ENCODE measurements at places on chromosomes 6 and 20. TPM values are rescaled to one million over a fixed set of nuclear protein-coding genes. Genes with fewer than 3 reads are reported as not detected.

Gene LSM14B
- 24.4 TPM for total RNA-seq

Gene MYLK4
- total RNA-seq = 0.74 TPM

Gene LGSN
- total RNA-seq = not detected

Gene NKX2-2
- total RNA-seq = 0.23 TPM

Gene TFB1M
- 19.2 TPM for total RNA-seq

DNA sequence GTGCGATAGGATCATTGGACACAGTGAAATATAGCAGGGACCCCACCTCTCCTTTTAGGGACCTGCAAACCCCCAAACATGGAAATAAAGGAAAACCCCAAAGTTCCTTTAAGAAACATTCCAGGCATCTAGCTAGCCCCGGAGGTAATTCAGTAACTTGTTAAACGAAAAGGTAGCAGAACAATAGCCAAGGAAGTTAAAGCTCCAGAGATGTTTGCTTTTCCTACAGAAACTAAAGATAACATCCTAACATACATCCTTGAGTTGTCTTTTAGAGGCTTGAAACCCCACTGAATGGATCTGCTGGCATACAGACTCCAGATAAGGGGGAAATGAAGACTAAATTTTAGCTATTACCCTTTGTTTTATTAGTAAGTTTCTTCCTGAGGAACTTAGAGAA lies 51.0 kb downstream of the FAM184A start:
- no peak for DNase-seq

DNA sequence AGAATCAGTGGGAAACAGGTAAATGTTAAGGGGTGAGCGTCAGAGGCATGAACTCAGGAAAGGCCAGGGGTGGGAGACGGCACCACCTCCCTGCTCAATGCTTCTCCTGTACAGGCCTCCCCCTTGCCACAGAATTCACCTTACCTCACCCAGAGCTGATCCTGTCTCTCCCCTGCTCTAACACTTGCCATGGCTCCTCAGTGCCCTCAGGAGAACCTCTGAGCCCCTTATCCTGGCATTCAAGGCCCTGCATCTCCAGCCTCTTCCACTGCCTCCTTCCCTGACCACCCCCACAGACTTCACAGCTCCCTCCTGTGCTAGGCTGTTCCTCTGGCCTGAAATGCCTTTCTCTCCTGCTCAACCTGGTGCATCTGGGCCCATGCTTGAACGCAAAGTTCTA lies 33.9 kb downstream of the BPIFB1 start:
- no peak for DNase-seq

- DNase-seq = no peak
These were observed 7.8 kb upstream of the NCOA3 start for GRCh38 chr20:47493963-47494293.

DNA sequence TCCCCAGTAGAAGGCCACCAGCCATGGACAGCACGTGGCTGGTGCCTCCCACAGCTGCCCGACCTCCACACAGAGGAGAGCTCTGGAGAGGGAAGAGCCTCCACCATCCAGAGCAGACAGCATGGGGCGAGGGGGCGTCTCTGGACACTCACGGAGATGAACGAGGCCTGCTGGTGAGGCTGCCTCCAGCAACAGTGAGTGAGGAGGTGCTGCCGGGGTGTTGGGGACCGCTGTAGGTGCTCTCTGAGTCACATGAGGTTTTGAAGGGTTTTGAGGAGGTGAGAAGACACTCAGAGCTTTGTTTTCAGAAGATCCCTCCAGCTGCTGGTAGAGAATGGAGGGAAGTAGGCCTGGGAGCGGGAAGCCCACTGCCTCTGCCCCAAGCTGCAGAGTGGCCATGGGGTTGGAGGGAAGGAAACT lies 65.6 kb downstream of the THBS2 start:
- peak; percentile 78 for DNase-seq

DNA sequence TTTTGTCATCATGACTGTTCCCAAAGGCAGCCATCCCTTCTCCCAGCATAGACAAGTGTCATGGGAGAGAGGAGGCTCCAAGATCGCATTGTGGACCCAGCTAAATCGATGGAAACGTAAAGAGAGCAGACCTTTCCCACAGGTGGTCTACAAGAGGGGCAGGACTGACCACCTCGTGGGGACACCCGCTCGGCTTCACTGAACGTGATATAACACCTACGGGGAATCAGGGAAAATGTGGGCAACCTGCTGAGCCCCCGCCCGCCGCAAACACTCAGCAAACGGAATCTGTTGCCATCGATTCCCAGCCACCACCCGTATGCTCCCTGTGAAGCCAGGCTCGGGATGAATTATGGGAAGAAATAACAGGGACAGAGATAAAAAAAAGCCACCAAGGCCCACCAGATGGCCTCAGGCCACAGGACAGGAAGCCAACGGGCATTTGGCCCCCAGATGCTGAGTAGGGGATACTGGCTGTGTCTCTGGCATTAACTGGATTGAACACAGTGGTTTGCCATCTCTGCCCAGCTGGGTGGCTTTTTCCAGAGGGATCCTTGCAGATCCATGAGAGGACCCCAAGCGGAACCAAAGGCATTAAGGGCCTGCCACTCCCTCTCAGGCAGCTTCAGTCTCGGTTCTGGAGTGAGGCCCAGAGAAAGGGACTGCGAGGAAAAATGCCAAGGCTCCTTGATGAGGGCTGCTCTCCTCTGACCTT lies 44.4 kb downstream of the BMP7 start:
- no peak for DNase-seq

- no peak for DNase-seq
These were observed 38.2 kb downstream of the FAM8A1 start for GRCh38 chr6:17638212-17638715.

DNA sequence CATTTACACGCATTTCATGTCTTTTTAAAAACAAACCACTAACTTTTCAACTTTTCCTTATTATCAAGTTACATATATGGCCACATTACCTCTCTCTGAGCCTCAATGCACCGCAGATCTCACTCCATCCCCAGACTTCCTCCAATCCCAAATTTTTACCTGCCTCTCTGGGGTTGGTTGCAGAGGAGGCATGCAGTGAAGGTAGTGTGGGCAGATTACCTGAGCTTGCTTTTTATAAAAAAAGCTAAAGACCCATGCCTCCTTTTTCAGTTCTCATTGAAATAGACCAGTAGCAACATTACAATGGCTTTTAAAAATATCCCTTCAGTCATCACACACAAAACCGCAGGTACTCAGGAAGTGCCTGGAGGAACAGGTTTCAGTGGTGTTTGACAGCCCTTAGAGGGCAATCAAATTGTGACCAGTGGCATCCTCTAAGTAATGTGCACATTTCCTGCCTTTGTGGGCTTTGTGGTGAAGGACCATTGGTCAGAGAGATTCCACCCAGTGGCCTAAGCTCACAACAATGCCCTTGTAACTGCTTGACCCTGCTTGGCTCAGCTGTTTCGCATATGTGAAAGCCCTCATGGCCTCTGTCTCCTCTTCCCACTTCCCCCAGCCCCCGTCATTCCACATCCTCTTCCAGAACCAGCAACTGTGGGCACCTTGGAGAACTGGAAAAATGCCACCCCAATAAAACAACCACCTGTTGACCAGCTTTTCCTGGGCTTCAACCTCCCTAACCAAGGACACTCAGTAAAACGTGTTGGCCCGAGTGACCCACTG lies 30.2 kb upstream of the IL17A start:
- DNase-seq = no peak

DNA sequence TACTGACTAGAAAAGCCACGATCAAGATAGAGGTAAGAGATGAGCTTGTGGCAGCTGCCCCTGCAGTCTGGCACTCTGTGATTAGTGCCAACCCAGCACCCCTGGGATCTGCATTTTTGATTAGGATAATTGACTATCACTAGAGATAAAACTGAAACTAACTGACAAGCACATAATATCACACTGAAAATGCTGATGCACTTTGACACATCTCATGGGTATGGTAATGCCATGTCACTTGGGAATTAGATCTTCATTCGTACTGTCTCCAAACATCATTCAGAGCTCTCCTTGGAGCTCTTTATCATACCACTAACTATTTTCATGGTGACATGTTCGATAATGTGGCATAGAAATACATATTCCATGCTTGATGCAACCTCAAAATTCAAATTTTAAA lies 612.9 kb upstream of the BTBD3 start:
- no peak for DNase-seq

DNA sequence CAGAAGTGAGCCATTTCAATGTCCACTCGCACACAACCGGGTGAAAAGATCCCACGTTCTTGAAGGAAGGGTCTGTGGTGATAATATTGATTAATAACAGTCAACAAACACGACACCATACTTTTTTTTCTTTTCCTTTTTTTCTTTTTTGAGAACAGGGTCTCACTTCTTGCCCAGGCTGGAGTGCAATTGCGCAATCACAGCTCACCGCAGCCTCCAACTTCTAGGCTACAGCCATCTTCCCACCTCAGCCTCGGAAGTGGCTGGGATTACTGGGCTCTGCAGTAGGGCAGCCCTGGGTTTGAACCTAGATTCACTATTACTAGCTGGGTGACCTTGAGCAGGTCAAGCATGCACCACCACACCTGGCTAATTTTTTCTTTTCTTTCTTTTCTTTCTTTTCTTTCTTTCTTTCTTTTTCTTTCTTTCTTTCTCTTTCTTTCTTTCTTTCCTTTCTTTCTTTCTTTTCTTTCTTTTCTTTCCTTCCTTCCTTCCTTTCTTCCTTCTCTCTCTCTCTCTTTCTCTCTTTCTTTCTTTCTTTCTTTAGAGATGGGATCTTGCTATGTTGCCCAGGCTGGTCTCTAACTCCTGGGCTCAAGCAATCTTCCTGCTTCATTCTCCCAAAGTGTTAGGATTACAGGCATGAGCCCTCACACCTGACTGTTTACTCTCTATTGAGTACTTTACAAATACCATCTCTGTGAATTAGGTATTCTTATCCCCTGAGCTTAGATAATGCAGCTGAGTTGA lies 123.9 kb downstream of the SNX5 start:
- DNase-seq = no peak

DNA sequence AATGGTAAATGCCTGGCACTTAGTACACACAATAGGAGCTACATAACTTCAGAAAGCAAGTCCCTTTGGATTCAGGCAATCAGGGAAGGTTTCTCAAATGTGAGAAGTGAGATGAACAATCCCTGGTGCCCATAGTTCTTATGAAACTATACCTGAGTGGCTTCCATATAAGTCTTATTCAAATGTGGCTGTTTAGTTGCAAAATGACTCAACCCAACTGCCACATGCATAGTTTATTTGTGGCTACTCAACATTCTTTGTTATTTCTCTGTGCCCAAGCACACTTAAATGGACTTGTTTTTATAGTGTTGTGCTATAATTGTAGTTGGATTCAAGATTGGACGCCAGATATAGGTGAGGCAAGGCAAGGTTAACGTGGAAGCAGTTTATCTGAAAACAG lies 93.7 kb upstream of the ATXN1 start:
- no peak for DNase-seq

DNA sequence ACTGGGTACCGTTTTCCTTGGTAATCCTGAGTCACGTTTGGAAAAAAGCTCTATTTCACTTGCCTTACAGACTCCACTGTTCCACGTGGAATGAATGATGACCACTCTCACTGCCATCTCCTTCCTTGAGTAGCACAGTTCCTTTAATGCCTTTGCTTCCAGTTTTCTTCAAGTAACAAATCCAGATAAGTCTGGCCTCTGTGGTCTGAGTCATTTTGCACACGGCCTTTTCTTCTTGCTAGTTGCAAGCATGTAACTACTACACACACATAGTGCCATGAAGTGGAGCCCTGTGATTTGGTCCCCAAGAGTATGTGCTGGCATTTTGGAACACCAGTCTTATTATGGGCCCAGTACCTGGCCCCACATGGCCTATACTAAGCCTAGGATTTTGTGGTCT lies 182.8 kb downstream of the SASH1 start:
- no peak for DNase-seq

DNA sequence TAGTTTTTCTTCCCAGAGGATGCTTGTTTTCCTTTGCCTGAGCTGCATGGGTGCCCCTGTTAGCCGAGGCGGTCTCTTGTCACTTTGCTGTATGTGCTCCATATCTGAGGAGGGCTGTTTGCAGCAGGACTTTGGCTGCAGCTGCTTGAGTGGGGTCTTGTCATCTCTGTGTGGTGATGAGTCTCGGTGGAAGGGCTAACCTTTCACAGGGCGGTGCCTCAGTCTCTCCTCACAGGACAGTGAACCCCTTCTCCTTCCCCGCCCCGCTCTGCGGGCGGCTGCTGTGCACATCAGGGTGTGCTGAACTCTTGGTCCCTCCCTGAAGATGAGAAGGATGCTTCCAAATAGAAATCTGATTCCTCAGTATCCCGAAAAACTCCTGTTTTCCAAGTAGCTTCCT lies 75.1 kb downstream of the SYNJ2 start:
- DNase-seq = peak; percentile 68

- DNase-seq = no peak
These were observed 23.6 kb downstream of the BCL2L1 start for GRCh38 chr20:31698803-31699718.

DNA sequence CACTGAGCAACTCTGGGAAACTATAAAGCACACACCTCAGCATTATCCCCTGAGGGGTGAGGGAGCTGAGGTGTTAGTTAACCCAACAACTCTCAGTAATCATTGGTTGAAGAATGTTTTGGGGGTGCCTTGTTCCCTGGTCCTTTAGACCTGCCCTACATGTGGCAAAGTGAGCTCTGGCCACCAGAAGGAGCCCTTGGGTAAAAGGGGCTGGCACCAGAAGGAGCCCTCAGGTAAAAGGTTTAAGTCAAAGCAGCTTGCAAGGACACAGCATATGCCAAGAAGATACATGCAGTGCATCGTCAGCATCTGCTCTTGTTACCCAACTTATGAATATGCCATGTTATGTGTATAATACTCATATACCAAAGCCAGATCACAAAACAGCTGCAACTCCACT lies 1081.7 kb downstream of the KIF16B start:
- no peak for DNase-seq

DNA sequence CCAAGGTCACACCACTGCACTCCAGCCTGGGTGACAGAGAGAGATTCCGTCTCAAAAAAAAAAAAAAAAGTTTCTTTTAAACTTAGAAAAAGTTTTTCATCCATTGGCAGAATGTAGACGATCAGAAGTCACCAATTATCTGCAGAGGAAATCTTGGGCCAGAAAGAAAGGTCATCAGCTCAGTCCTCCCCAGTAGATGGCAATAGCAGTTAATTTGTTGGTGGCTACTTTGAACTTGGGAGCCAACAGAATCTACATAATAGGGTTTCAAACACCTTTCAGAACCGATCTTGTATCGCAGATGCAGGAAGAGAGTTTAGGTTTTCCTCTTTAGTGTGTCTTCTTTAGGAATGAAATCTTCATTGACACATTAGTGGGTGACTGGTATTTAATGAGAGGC lies 41.7 kb downstream of the LBP start:
- no peak for DNase-seq

DNA sequence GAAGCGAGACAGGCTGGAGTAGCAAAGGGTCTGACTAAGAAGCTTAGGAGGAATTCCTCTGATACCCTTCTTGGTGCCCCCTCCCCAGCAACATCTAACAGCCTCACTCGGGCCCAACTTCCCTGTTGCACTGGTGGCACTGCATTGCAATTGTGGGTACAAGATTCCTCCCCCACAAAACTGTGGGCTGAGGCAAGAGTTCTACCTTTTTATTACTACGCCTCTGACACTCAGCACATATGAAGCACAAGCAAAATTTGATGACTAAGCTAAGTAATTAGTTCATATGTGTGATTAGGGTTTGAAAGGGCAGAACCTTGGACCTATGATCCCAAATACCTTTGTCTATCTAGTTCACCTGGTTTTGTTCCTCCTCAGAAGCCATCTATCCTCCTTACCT lies 83.5 kb downstream of the ZHX3 start:
- no peak for DNase-seq

GRCh38 chr6:85361643-85362014 lies 88.3 kb upstream of the NT5E start:
- no peak for DNase-seq
